ENCODE measurements at places on chromosomes 13 and 19.
A peak's percentile ranks its signal among the peaks of the same experiment; 100 is the strongest.

DNA sequence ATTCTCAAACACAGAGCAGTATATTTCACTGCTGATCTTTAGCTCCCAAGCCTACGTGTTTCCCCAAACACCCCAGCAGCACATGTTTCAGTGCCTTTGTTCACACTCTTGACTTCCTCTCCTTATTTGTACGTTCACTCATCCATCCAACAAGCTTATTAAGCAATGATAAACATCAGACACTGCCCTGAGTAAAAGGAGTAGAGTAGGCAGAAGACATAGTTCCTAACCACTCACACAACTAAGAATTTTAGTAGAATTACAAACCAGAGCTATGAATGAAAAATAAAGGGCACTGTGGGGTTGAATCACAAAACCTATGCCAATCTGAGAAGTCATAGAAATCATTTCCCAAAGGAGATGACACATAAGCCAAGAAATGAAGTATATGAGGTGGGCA, 213.5 kb downstream of the DIAPH3 start:
- H3K27me3 ChIP-seq: no peaks in the 10 kb centered on the region
- H3K4me1 ChIP-seq: no peaks in the 10 kb centered on the region
- no peaks in the 10 kb centered on the region for H3K36me3 ChIP-seq
- H3K27ac ChIP-seq: no peak overlapping the region
- no peak overlapping the region for H3K4me3 ChIP-seq

DNA sequence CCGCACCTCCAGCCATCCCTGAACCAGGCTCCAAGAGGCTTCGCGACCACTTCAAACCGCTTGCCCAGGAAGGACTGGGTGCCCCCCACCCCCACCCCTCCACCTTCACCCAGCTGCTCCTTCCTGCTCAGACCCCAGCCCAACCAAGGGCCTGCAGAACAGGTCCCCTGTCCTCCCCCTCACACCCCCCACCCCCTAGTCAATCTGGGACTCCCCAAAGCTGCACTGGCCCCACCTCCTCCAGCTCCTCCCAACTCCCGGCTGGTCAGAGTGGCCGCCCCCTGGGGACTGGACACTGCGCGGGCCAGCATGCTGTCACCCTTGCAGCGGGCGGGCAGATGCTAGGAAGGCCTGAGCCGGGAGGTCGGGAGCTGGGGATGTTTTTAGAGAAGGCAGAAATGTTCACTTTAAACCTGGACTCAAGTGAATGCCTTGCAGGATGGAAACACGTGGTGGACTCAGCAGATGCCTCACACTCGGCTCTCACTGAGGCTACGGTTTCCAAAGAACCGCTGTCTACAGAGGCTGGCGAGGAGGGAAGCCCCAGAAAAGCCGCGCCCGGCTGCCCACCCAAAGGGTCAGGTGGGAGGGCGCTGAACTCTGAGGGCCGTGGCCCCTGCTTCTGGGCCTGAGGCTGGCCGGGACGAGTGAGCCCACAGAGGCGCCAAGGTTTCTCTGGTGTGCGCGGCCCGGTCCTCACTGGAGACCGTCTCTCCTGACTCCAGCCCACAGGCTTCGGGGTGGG, 8.0 kb downstream of the RPL36 start:
- H3K4me3 ChIP-seq: no peak overlapping the region
- DNase-seq: no peak
- H3K36me3 ChIP-seq: peaks cover 60% of the 10 kb centered on the region
- no peak overlapping the region for H3K27ac ChIP-seq
- H3K27me3 ChIP-seq: no peaks in the 10 kb centered on the region
- no peaks in the 10 kb centered on the region for H3K4me1 ChIP-seq

DNA sequence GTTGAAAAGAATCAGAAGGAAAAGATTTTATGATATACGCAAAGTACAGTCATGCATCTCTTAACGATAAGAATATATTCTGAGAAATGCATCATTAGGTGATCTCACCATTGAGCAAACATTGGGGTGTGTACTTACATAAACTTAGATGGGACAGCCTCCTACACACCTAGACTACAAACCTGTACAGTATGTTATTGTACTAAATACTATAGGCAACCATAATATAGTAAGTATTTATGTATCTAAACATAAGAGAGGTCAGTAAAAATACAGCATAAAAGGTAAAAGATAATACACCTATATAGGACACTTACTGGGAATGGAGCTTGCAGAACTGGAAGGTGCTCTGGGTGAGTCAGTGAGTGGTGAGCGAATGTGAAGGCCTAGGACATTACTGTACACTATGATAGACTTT, 254.6 kb downstream of the SPRY2 start:
- H3K4me1 ChIP-seq: peaks cover 15% of the 10 kb centered on the region
- H3K27ac ChIP-seq: no peak overlapping the region
- no peak for DNase-seq
- no peak overlapping the region for H3K4me3 ChIP-seq

DNA sequence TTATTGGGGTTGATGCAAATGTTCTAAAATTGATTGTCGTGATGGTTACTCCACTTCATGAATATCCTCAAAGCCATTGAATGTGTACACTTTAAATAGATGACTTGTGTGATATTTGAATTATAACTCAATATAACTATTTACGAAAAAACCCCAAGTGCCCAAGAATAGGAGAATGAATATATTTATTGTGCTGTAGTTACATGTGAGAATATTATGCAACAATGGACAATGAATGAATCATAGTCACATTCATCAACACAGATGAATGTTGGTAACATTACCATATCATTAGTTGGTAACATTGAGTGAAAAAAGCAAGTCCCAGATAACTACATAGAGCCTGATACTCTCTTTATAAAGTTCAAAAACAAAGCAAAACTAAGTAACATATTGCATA, 127.8 kb upstream of the UBL3 start:
- no peaks in the 10 kb centered on the region for H3K4me1 ChIP-seq
- no peak overlapping the region for H3K27ac ChIP-seq
- no peak overlapping the region for H3K4me3 ChIP-seq
- H3K36me3 ChIP-seq: no peaks in the 10 kb centered on the region
- no peaks in the 10 kb centered on the region for H3K27me3 ChIP-seq

DNA sequence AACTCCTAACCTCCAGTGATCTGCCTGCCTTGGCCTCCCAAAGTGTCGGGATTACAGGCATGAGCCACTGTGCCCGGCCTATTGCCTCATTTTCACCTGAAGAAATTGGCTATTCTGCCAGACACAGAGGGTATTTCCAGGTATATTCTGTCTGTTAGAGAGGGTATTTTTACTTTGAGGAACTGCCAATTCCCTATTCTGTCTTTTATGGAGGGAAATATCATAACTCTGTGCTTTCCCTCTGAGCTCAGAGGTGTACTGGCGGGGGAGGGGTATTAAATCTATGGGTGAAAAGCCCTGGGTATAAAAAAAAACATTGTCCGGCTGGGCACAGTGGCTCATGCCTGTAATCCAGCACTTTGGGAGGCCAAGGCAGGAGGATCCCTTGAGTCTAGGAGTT, 24.8 kb downstream of the TSKS start:
- H3K27ac ChIP-seq: no peak overlapping the region
- H3K4me3 ChIP-seq: no peak overlapping the region
- no peaks in the 10 kb centered on the region for H3K4me1 ChIP-seq
- no peak for DNase-seq
- H3K27me3 ChIP-seq: no peaks in the 10 kb centered on the region

DNA sequence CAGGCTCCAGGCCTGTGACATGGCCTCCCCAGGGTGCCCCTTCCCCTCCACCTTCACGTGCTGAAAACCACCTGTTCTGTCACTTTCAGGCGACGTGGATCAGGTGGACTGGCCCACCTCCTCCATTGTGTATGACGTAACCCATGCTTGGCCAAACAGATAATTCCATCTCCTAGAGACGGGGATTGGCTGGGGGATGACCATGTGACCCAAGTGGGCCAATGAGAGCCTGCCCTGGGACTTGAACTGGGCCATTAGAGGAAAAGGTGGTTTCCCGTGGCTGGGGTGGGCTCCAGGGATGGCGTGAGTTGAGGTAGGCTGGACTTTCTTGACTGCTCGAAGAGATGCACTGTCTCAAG, 3.6 kb upstream of the ADAMTSL5 start:
- H3K27me3 ChIP-seq: no peaks in the 10 kb centered on the region
- DNase-seq: no peak
- no peak overlapping the region for H3K4me3 ChIP-seq
- peaks cover 3% of the 10 kb centered on the region for H3K4me1 ChIP-seq
- no peaks in the 10 kb centered on the region for H3K36me3 ChIP-seq
- no peak overlapping the region for H3K27ac ChIP-seq

DNA sequence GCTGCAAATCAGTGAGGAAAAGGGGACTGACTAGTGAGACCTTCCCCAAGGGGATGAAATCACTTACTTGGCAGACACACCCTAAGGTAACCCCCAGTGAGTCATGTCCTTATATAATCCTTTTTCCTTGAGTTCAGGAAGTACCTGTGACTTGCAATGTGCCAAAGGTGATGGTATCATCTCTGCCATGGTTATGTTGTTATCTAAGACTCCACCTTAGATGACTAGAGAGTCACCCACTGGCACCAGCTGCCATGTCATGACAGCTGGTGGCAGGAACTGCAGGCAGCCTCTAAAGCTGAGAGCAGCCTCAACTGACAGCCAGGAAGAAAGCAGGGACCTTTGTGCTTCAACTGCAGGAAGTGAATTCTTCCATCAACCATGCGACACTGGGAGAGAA, 12.5 kb downstream of the PBX4 start:
- no peak overlapping the region for H3K4me3 ChIP-seq
- H3K4me1 ChIP-seq: no peaks in the 10 kb centered on the region
- no peak for DNase-seq

GRCh38 chr13:50080203-50080910, 65.1 kb downstream of the KCNRG start:
- H3K27me3 ChIP-seq: no peaks in the 10 kb centered on the region
- H3K36me3 ChIP-seq: no peaks in the 10 kb centered on the region
- H3K4me3 ChIP-seq: peak overlapping the region; percentile 88
- H3K27ac ChIP-seq: peak overlapping the region; percentile 90
- H3K4me1 ChIP-seq: peaks cover 77% of the 10 kb centered on the region

DNA sequence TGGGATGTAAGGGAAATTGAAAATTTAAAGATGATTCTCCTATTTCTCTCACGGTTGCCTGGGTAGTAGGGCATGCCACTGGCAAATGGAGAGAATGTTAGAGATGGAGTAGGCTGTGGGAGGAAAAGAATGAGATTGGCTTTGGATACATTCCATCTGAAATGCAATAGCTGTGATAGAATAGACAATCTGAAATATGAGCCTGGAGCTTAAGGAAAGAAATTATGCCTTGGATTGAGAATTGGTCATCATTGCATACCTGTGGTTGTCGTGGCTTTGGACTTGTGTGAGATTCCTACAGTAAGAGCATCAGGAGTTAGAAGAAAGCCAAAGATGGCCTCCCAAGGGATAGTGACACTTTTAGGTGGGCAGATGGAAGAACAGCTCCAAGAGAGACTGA, 305.1 kb upstream of the SLC10A2 start:
- no peak for DNase-seq
- no peak overlapping the region for H3K27ac ChIP-seq
- H3K36me3 ChIP-seq: no peaks in the 10 kb centered on the region
- H3K4me1 ChIP-seq: no peaks in the 10 kb centered on the region

DNA sequence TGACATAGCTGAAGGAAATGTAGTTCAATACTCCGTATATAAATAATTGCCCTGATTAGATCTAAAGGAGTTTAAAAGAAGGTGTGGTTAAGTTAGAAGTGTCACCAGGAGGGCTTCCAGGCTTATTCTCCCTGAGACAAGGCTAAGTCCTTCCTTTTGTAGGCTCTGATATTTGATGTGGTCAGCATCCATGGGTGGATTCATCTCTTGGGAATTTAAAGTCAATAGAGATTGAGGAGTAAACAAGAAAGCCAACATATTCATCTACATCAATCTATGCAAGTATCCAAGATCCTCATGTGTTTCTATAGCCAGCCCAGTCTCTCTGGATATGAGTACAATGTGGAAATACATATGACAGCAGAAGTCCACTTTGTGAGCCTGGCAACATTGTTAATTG, 76.8 kb downstream of the KCTD12 start:
- H3K27ac ChIP-seq: no peak overlapping the region
- H3K36me3 ChIP-seq: no peaks in the 10 kb centered on the region
- peaks cover 17% of the 10 kb centered on the region for H3K4me1 ChIP-seq
- H3K4me3 ChIP-seq: no peak overlapping the region
- H3K27me3 ChIP-seq: no peaks in the 10 kb centered on the region

GRCh38 chr19:18223860-18224524, 2.2 kb downstream of the PDE4C start:
- no peak for DNase-seq
- H3K36me3 ChIP-seq: no peaks in the 10 kb centered on the region
- peak overlapping the region; percentile 62 for H3K4me3 ChIP-seq

DNA sequence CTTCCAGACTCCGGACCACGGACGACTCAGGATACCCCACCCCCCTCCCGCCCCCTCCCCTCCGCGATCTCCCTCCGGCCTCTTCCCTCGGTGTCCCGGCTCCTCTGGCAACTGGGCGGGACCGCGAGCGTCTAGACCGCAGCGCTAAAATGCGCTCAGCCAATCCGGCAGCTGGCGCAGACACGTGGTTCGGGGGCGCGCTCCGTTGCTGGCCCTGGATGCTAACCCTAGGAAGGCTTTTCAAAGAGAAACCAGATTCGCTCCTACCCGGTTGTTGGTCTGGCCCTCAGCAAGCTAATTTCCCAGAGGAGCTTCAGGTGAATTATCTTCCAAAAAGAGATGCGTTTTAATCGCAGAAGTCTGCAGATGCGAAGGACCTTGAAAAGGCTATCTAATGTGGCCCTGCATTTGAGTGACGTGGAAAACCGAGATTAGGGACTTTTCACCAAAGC, at the start of gene DZIP1:
TSS of gene DZIP1 (minus strand) at position 106 of the 452 bp plus-strand sequence. CDS start 2,677 bp downstream, outside the sequence.
- H3K4me1 ChIP-seq: peaks cover 6% of the 10 kb centered on the region
- peak within 1 kb of the TSS; percentile 70 for H3K4me3 ChIP-seq
- H3K27me3 ChIP-seq: peaks cover 2% of the 10 kb centered on the region
- H3K27ac ChIP-seq: peak within 1 kb of the TSS; percentile 43
- DNase-seq: peak; percentile 28

DNA sequence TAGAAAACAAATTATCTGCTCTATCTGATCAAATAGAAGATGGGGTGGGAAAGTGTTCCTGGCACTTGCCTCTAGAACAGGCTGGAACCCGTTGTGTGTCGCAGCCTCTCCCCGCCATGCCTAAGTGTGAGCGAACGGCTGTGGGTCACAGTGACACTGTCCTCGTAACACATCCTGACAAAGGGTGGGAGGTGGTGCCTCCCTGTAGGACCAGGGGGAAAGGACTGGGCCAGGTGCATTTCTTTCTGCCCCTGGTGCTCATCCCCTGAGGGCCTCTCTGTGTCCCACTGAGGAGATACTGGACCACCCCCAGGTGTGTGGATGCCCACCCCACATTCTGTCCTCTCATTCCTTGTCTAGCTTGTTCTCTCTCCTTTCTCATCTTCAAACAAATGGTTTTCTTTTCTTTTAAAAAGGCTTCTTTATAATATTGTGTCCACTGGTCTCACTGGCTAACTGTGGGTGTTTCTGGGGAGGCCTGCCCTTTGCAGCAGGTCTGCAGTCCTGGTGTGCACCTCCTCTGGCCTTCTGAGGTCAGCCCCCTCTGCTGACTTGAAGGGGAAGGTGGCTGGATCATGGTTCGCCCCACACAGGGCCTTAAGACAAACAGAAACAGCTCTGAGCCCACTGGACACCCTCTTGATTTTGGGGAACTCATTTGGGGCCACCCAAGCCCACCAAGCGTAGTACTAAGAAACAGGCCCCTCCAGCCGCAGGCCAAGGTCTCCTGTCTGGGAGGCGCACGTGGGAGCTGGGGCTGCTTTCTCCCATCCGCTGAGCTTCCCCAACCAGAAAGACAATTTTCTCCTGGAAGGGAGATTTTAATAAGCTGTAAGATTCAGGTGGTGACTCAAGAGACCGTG, 152.5 kb upstream of the SOX1 start:
- no peak for DNase-seq
- H3K27me3 ChIP-seq: no peaks in the 10 kb centered on the region
- no peak overlapping the region for H3K27ac ChIP-seq
- H3K36me3 ChIP-seq: no peaks in the 10 kb centered on the region

Data from gastrocnemius medialis (tissue), 4 donors.